ENCODE measurements at places on chromosomes 6 and 20. TPM values are rescaled to one million over a fixed set of nuclear protein-coding genes. Genes with fewer than 3 reads are reported as not detected.

GRCh38 chr20:13639150-13639497 is 392 bp upstream of the TASP1 start:
- DNase-seq = no peak

- peak; percentile 89 for DNase-seq
Observed at GRCh38 chr20:51930775-51931174, 128.5 kb upstream of the SALL4 start.

GRCh38 chr20:5397393-5397792 is 80.6 kb upstream of the PROKR2 start:
- peak; percentile 20 for DNase-seq

- no peak for DNase-seq
Observed at GRCh38 chr6:166105341-166106075, 62.1 kb downstream of the TBXT start.

DNA sequence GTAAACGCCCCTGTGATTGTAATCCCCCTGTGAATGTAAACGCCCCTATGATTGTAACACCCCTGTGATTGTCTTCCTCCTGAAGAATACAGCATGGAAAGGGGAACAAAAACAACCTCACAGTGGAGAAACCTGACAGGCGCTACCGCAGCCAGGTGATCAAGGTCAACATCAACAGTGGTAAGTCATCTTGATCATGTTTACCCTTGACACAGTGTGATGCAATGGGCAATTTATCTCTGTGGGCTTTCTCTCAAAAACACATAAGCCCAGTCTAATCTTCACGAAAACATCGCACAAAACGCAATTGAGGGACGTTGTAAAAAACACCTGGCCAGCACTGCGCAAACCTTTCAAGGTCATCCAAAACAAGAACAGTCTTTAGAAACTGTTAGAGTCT is 277.2 kb downstream of the PRKN start:
- DNase-seq = no peak

- no peak for DNase-seq
Observed at GRCh38 chr6:66057034-66057433, 350.0 kb upstream of the EYS start.

DNA sequence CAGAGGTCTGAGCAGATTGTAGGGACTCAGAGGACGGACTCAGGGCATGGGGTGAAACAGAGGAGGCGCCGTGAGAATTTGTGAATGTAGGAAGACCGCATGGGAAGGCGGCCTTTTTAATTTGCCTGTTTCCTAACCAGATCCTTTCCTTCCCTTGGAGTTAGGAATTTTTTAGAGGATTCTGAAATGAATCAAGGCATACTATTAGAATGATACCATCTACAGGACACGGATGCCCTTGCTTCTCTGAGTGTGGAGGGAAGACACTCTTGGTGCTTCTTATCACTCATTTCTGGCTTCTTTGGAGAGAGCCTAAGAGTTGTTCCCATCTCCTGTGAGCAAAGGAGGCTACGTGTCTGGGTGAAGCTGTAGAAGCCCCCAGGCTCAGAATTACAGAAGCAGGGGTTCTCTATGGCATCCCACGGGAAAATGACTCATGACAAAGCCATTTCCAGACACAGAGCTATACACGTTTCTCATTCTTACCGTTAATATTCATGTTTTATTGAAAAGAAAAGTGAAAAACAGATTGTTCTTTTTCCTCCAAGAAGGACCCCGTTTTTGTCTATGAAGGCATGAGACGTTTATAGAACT is 148.5 kb downstream of the EDN3 start:
- DNase-seq = peak; percentile 23

- peak; percentile 61 for DNase-seq
Observed at GRCh38 chr6:156057869-156058268, 602.2 kb upstream of the NOX3 start.

DNA sequence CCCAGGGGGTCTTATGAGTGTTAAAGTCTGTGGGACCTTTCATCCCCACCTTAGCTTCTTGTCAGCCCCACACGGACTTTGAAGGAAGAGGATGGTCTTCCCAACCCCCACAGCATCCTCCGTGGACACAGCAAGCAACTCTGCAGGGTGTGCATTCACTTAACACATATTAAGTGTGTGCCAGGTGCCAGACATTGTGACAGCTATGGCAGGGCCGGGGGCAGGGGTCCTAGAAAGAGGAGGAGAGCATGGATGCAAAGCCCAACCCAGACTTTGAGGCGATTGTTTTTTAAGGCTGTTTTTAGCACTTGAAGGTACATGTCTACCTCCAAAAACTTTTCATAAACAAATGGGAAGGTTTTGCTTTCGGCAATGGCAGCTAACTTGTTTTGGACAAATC is 121.6 kb upstream of the KCNG1 start:
- no peak for DNase-seq

- DNase-seq = no peak
Observed at GRCh38 chr6:84835340-84835739, 70.9 kb upstream of the TBX18 start.

ASIP gene
- not detected for total RNA-seq

C20orf204 gene
- 0.02 TPM for total RNA-seq

PPP1R3G gene
- total RNA-seq = 1.3 TPM

CRYBG1 gene
- total RNA-seq = 23.7 TPM
